Thoracic aorta (tissue), 2 donors: ENCODE measurements at places on chromosomes 7 and 10.
A peak's percentile ranks its signal among the peaks of the same experiment; 100 is the strongest.

- no peak for DNase-seq
- H3K27ac ChIP-seq, result no peak overlapping the region
- no peaks in the 10 kb centered on the region for H3K27me3 ChIP-seq
- H3K4me3 ChIP-seq, result no peak overlapping the region
- H3K36me3 ChIP-seq, result no peaks in the 10 kb centered on the region
Observed at GRCh38 chr10:83373671-83374070, 765.6 kb upstream of the GHITM start.

DNA sequence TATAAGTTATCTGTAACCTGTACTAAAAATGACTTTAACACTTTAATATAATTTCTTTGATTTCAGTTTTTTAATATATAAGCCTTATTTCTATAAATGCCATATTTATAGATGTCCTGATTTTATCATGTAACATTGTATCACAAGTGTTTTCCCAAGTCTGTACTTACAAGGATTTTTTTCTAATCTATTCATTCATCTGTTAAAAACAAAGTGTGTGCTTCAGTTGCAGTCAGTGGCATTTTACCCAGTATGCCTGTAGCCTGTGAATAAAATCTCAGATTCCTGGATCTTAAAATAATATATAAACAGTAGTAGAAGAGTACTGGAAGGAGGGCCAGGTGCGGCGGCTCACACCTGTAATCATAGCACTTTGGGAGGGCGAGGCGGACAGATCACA is 17.4 kb downstream of the PRKRIP1 start:
- no peaks in the 10 kb centered on the region for H3K4me1 ChIP-seq
- DNase-seq, result no peak
- no peaks in the 10 kb centered on the region for H3K27me3 ChIP-seq
- no peak overlapping the region for H3K27ac ChIP-seq
- peaks cover 33% of the 10 kb centered on the region for H3K36me3 ChIP-seq

GRCh38 chr10:3852147-3852904 is 67.3 kb upstream of the KLF6 start:
- no peaks in the 10 kb centered on the region for H3K27me3 ChIP-seq
- peaks cover 19% of the 10 kb centered on the region for H3K4me1 ChIP-seq
- peak overlapping the region; percentile 73 for H3K27ac ChIP-seq
- H3K36me3 ChIP-seq, result no peaks in the 10 kb centered on the region
- DNase-seq, result peak; percentile 69

DNA sequence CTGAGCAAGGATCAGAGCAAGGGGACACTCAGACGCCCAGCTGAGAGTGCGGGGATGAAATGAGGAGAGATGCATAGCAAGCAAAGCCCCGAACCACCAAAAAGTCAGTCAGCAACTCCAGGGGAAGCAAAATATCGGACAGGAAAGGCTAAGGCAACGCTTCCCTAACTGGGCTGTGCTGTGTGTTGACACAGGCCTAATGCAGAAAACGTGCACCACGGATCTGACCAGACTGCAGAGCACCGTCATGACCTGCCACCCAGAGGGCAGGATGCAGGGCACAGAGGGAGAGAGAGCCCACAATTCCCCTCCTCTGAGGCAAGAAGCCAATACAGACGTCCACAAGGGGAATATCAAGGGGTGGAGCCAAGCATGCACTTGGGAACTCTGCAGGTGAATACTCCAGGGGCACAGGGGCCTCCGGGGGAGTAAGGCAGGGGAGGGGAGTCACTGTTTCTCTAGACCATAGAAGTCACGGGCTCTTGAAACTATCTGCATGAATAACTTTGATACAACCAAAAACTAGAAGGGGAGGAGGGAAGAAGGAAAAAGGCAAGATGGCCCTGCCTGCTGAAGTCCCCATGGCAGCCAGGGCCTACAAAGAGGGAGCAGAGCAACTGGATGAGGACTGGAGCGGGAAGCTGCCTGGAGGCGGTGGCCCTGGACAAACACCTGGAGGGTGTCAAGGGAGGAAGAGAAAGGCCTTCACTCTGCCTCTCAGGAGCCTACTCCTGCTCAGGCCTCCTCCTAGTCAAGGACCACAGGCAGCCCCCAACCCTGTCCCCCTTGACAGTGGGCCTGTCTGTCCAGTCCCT is 26.2 kb downstream of the GRID1 start:
- H3K27me3 ChIP-seq, result no peaks in the 10 kb centered on the region
- no peaks in the 10 kb centered on the region for H3K4me1 ChIP-seq
- no peak overlapping the region for H3K4me3 ChIP-seq
- H3K27ac ChIP-seq, result no peak overlapping the region
- no peak for DNase-seq
- no peaks in the 10 kb centered on the region for H3K36me3 ChIP-seq

- DNase-seq, result no peak
- H3K27me3 ChIP-seq, result no peaks in the 10 kb centered on the region
- no peak overlapping the region for H3K4me3 ChIP-seq
- H3K4me1 ChIP-seq, result no peaks in the 10 kb centered on the region
- no peaks in the 10 kb centered on the region for H3K36me3 ChIP-seq
- H3K27ac ChIP-seq, result no peak overlapping the region
Observed at GRCh38 chr7:107630342-107630741, 30.3 kb upstream of the SLC26A4 start.

GRCh38 chr10:43689618-43689954 is 40.9 kb upstream of the ZNF32 start:
- no peaks in the 10 kb centered on the region for H3K36me3 ChIP-seq
- peaks cover 34% of the 10 kb centered on the region for H3K4me1 ChIP-seq
- no peaks in the 10 kb centered on the region for H3K27me3 ChIP-seq
- H3K4me3 ChIP-seq, result peak overlapping the region; percentile 76

DNA sequence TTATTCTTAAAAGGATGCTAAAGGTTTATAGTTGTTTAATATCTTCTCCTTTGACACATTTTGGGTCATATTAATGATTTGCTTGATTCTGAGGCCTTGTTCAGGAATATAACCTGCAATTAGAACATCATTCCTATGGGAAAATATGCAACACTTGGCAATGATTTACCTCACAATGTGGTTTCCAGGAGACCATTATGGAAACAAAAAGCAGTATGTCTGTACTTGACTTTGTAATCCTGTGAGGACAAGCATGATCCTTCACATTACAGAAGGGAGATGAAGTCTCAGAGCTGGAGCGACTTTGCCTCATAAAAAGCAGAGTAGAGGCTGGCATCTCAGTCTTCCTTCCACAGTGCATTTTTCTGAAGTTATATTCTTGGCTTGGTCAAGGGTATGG is 57.0 kb upstream of the CDCA7L start:
- no peaks in the 10 kb centered on the region for H3K4me1 ChIP-seq
- H3K27ac ChIP-seq, result no peak overlapping the region
- DNase-seq, result no peak
- no peak overlapping the region for H3K4me3 ChIP-seq

DNA sequence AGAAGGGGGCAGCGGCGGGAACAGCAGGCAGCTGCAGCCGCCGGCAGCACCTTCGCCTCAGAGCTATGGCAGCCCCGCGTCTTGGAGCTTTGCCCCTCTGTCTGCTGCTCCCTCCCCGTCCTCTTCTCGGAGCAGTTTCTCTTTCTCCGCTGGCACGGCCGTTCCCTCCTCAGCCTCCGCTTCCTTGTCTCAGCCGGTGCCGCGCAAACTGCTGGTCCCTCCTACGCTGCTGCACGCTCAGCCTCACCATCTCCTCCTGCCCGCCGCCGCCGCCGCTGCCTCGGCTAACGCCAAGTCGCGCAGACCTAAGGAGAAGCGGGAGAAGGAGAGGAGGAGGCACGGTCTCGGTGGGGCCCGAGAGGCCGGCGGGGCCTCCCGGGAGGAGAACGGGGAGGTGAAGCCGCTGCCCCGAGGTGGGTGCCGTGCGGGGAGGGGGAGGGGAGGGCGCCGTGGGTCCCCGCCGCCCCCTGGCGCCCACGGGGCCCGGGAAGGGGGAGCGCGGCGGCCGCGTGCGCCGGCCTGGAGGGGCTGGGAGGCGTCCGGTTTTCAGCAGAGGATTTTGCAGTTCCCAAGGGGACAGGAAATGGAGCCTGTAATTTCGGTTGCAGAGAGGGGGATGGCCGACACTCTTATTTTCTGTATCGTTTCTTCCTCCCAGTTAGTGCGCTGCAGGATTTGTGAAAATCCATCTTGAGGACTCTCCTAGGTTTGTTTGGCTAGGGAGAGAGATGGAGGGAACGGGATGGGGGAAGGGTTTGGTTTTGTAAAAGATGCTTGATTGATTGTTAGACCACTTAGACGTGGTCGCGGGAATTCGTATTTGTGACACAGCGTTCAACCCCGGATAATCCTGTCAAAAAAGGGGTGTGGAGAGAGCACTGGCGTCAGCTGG is 630 bp downstream of the RSBN1L start:
- peak overlapping the region; percentile 95 for H3K27ac ChIP-seq
- DNase-seq, result no peak
- peak overlapping the region; percentile 86 for H3K4me3 ChIP-seq
- no peaks in the 10 kb centered on the region for H3K36me3 ChIP-seq
- peaks cover 41% of the 10 kb centered on the region for H3K4me1 ChIP-seq
- no peaks in the 10 kb centered on the region for H3K27me3 ChIP-seq

GRCh38 chr7:35333265-35333664 is 79.4 kb upstream of the TBX20 start:
- H3K4me1 ChIP-seq, result no peaks in the 10 kb centered on the region
- H3K27me3 ChIP-seq, result no peaks in the 10 kb centered on the region
- H3K36me3 ChIP-seq, result no peaks in the 10 kb centered on the region

DNA sequence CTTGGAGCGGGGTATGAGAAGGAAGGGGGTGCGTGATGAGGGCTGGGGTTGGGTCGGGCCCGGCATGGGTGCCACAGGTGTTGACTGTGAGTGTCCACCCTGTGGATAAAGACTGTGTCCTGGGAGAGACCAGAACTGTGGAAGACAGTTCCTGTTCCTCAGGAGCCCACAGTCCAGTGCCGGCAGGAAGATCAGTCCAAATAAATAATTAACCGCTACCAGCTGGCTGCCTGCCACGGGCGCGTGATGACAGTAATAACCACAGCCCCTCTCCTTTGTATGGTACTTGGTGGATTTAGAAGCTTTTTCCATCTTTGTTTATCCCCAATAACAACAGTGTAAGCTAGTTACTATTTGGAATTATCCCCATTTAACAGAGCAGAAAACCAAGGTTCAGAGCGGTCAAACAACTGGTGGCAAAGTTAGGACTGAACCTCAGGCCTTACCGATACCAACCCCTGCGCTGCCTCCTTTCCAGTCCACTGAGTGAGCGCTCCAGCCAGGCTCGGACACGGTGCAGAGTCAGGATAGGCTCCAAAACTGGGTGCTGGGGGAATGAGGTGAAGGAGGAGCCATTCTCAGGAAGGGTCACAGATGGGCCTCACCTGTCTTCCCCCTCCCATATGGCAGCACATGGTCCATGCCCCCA is 5.1 kb downstream of the ZMIZ1 start:
- H3K4me3 ChIP-seq, result no peak overlapping the region
- peaks cover 48% of the 10 kb centered on the region for H3K4me1 ChIP-seq
- DNase-seq, result no peak

GRCh38 chr7:111256391-111256790 is 165.5 kb downstream of the LRRN3 start:
- no peak overlapping the region for H3K27ac ChIP-seq
- H3K36me3 ChIP-seq, result no peaks in the 10 kb centered on the region
- no peaks in the 10 kb centered on the region for H3K27me3 ChIP-seq
- H3K4me3 ChIP-seq, result no peak overlapping the region
- no peaks in the 10 kb centered on the region for H3K4me1 ChIP-seq
- DNase-seq, result no peak
